ENCODE measurements at places on chromosomes 16 and 17. TPM values are rescaled to one million over a fixed set of nuclear protein-coding genes. Genes with fewer than 3 reads are reported as not detected.
A peak's percentile ranks its signal among the peaks of the same experiment; 100 is the strongest.

DNA sequence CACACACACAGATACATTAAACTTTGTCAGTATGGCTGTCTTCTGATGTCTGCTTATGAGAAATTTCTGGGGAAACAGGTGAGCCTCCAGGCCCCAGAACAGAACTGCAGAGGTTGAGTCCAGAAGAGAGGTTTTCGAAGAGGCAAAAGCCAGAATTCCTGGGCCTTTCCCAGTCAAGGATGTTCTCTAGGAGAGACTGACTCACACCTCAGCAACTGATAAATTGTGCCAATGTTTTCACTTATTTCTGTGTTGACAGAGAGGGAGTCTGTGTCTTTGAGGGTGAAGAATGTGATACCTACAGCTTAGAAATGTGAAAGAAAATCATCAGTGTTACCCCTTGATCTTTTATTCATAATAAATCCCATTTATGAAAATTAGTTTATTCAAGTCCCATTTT lies 30.3 kb downstream of the LDHD start:
- no peak for DNase-seq

GRCh38 chr16:59039066-59039720 lies 305.1 kb upstream of the GOT2 start:
- DNase-seq, result peak; percentile 70

The NPIPB8 gene
- not detected for total RNA-seq

- no peak for DNase-seq
These were observed 346.6 kb upstream of the TNRC6C start for GRCh38 chr17:77611791-77612502.

The TBC1D3H gene
- total RNA-seq, result not detected

DNA sequence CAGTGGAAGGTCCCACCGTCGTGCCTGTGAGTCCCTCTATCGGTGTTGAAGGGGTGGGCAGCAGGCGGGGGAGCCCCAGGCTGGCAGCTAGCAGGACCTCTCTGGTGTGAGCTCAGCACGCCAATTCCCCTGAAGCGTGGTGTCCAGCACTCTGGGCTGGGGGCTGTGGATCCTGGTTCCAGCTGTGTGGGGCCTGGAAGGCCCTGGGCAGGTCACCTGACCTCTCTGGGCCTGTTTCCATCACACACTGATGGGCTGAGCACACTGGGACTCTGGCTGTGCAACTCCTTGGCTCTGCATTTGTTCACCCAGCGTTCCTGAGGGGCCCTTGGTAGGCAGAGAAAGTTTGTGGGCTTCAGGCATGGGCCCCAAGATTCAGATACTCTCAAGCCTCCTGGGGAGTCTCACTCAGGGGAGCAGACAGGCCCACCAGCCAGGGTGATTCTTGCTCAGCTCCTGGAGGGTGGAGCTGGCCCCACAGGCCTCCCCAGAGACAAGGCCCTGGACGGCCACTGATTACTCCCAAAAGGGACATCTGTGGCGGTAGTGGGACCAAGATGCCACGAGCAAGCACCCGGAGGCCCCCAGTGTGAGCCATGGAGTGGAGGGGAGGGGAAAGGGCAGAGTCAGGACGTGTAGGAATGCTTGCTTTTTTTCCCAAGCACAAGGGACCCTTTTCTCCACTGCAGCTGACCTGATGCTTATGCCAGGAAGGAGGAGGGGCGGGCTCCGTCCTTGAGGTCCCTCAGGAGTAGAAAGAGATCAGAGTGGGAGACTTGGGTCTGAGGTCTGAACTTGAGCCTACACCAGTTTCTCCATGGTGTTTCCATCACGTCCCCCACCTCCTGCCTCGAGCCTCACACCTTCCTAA lies 8.5 kb downstream of the SCGB1C2 start:
- DNase-seq, result no peak

DNA sequence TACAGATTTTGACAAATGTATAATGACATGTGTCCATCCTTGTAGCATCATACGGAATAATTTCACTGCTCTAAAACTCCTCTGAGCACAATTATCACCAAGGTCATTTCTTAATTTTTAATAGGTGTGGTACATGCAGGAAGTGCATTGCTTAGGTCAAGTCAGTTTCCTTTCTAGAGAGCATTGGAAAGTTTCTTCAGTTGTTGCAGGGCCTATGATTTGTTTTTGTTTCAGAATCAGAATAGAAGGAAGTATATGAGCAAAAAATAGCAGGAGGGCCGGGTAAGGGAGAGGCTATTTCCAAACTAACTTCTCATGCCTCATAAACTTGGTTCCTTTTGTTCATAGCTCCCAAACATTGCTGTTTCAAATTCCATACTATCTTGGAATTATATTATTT lies 24.0 kb upstream of the SLFN5 start:
- no peak for DNase-seq

GRCh38 chr17:75249564-75249963 lies 11.8 kb downstream of the GGA3 start:
- no peak for DNase-seq

DNA sequence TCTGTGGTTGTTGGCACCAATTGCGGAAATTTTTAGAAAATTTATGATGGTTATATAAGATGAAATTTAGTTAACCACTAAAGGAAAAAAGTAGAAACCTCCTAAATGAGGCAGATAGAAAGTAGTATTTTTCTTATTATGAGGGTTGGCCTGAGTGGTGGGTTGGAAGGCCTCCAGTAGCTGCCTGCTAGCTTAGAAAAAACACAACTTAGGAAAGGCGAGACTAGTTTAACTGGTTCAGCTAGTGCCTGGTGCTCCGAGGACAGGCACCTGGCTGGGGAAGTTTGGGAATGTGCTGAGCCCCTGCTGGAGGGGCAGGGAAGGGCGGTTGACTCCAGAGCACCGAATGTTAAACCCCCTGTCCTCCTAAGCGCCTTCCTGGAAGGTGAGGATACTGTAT lies 19.9 kb downstream of the LDHD start:
- DNase-seq, result no peak

GRCh38 chr16:70438585-70438968 lies 323 bp downstream of the ST3GAL2 start:
- no peak for DNase-seq

GRCh38 chr17:32519228-32520103 lies 32.7 kb downstream of the CDK5R1 start:
- DNase-seq, result peak; percentile 35

DNA sequence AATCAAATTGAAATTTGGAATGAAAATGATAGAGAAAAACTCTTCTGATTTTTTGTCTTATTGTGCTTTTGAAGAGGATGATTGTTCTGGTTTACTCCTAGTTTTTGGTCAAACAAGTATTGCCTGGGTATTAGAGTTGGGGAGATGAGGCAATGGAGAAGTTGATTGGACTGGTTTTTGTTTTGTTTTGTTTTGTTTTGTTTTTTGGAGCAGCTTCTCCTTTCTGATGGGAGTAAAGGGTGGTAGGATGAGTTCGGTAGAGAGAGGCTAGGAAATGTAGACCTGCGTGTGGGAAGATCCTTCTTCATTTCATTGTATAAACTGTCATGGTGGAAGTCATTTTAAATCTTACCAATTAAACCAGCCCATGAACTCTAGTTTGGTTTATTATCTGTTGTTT lies 17.7 kb downstream of the ATP6V0A1 start:
- no peak for DNase-seq

The CHAD gene
- under 0.01 TPM for total RNA-seq

The TP53TG3C gene
- not detected for total RNA-seq

DNA sequence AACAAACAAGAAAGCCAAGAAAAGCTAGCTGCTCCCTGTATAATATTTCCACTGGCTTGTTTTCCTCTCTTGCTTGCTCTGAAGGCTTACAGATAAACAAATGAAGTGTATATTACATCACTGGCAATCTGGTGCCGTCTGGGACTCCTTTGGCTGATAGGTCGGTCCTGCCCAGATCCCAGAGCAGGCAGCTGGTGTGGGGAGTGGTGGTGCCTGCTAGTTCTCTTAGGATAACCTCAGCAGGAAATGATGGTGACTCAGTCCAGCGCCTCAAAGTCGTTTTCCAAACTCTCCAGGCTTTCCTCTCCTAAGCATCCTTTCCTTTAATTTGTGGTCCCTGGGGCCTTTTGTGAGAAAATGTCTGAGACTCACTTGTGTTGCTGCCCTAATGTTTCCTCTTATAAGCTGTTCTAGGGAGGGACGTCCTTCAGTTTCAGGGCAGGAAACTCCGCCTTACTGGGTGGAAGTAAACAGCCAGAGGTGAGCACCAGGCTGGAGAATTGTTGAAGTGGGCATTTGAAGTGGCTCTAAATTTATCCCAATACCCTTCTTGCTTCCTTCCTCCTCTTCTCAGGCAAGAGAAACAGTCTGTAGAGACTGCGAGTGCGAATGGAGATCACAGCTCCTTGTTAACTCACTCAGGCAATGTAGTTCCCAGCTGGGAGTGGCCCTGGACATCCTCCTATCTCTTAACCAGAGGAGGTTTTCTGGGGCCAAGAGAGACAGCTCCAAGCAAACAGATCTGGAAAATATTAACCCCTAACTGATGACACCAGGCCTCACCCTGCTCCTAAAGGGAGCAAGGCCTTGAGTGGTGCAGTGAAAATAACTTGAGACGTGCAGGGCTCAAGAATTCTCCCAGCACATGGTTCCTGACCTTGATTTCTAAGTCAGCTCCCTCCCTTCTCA lies 34.9 kb downstream of the CD300LF start:
- no peak for DNase-seq

GRCh38 chr16:18841833-18842525 lies 40.6 kb upstream of the ARL6IP1 start:
- DNase-seq, result no peak

- no peak for DNase-seq
These were observed 17.0 kb upstream of the DNASE1 start for GRCh38 chr16:3637371-3637923.

The CCL23 gene
- 0.81 TPM for total RNA-seq

The YBX2 gene
- total RNA-seq, result 0.27 TPM

GRCh38 chr17:61416540-61417363 lies 17.1 kb downstream of the TBX2 start:
- peak; percentile 68 for DNase-seq

- no peak for DNase-seq
These were observed 13.7 kb downstream of the PIEZO1 start for GRCh38 chr16:88771294-88771772.

All from hematopoietic multipotent progenitor cell (in vitro differentiated cells).